Left ventricle myocardium superior (tissue), 1 donor: ENCODE measurements at places on chromosomes 4 and X. TPM values are rescaled to one million over a fixed set of nuclear protein-coding genes. Genes with fewer than 3 reads are reported as not detected.

MUC7 gene
- not detected for total RNA-seq

PNMA6E gene
- not detected for total RNA-seq

DCAF8L1 gene
- total RNA-seq, result not detected

AFM gene
- not detected for total RNA-seq

EPHA5 gene
- 0.17 TPM for total RNA-seq

MMGT1 gene
- total RNA-seq, result 24.7 TPM

TREX2 gene
- total RNA-seq, result 0.25 TPM

ARSJ gene
- 0.59 TPM for total RNA-seq

ANKRD50 gene
- total RNA-seq, result 5.4 TPM

CLDN34 gene
- not detected for total RNA-seq

PACRGL gene
- total RNA-seq, result 6.2 TPM

CXCL6 gene
- 0.30 TPM for total RNA-seq

CENPI gene
- total RNA-seq, result 0.27 TPM

HPGD gene
- 1.1 TPM for total RNA-seq

TMSB15A gene
- not detected for total RNA-seq

GASK1B gene
- 63.4 TPM for total RNA-seq

SSX4 gene
- total RNA-seq, result not detected

SERTM2 gene
- total RNA-seq, result not detected

KCND1 gene
- total RNA-seq, result 0.47 TPM
